Stimulated activated CD8-positive, alpha-beta memory T cell treated with anti-CD3 and anti-CD28 coated beads, Interleukin-2, amount 100 ng/mL, for 48 hours (primary cell): ENCODE measurements at places on chromosomes 6 and 20.

- no peak for DNase-seq
Observed at GRCh38 chr20:54631059-54631458, 155.7 kb downstream of the DOK5 start.

DNA sequence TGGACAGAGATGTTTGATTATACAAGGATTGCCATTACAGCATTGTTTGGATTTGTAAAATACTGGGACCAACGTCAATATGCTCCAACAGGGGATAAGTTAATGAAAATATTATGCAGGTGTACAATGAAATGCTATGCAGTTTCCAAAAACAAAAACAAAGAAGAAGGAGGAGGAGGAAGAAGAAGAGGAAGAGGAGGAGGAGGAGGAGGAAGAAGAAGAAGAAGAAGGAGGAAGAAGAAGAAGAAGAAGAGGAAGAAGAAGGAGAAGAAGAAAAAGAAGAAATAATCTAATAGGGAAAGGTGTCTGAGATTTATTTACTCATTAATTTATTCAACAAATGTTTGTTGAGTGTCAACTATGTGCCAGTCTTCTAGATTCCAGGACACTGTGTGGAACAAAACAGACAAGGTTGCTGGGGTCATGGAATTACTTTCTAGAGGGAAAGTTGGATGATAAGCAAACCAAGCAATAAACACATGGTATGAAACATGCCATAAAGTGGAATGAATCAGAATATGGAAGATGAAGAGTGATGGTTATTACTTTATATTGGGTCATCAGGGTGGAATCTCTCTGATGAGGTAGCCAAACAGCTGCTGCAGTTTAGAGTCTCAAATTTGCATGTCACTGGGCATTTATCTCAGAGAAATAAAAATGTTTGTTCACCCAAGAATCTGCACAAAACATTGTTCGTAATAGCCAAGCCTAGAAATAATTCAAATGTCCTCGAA is 6.3 kb upstream of the TRIM27 start:
- DNase-seq: no peak

- DNase-seq: no peak
Observed at GRCh38 chr6:36848658-36849441, 9.6 kb upstream of the CPNE5 start.

DNA sequence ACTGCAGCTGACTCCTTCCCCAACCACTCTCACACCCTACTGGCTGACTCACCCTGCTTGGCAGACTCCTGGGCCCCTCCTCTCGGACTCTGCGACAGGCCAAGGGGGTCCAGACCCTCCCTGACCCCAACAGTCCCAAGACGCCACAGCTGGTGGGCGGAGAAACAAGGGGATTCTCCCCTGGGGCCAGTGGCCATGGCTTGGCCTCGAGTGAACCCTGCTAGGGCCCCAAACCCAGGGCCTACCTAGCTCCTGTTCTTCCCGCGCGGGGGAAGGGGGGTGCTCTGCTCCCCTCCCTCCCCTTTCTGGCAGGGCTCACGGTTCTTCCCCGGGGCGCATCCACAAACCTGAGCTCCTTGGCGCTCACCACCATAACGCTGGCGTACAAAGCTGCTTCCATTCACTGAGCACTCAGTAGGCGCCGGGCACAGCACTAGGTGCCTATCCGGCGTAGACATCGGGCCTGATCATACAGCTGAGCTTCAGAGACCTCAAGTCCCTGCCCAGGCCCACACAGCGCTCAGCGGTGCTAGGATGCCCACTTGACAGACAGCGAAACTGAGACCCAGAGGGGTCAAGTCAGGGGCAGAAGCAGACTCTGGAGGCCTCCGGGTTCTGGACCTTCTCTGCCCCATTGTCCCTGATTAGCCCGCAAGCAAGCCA is 597 bp downstream of the ADA start:
- no peak for DNase-seq

DNA sequence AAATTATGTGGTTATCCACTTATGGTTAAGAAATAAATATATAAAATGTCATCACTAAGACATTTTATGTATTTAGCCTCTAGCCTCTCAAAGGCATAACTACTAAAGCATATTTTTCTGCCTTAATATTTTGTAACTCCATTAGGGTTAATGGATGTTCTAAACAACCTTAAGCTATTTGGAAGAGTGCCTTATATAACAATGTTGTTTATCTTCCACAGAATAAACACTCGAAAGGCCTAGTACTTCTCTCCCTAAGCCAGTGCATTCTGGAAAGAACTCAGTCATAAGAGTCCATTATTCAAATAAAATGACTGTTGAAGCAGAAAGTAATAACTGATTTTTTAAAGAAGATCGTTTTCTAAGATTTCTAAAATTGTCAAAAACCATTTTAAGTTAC is 15.0 kb upstream of the PRIM2 start:
- DNase-seq: no peak

- DNase-seq: no peak
Observed at GRCh38 chr6:97653517-97653916, 370.5 kb upstream of the MMS22L start.

GRCh38 chr6:143140767-143141166 is 80.1 kb downstream of the AIG1 start:
- DNase-seq: no peak

DNA sequence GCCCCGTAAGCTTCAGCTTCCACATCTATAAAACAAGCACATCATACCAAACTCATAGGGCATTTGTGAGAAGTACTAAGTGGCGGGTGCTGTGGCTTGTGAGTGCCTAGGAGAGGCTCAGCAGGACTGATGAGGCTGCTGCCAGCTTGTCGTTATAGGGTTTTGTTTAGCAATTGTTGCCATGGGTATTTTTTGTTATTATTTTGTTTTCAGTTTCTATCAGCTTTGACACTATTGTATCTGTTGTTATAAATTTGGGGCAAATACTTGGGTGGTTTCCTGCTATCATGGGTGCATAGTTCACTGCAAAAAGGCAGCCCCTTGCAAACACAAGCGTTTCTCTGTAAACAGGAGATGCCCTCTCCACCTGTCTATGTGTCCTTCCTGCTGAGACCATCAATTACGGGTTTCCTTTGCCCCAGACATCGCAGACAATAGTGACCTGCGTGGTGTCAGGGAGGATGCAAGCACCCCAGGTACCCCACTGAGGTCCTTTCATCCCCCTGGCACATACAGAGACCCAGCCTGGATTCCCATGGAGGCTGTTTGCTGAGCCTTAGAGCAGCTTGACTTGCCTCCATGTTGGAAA is 3.1 kb upstream of the CCDC167 start:
- DNase-seq: no peak

- DNase-seq: no peak
Observed at GRCh38 chr6:133504761-133505160, 263.6 kb downstream of the EYA4 start.

DNA sequence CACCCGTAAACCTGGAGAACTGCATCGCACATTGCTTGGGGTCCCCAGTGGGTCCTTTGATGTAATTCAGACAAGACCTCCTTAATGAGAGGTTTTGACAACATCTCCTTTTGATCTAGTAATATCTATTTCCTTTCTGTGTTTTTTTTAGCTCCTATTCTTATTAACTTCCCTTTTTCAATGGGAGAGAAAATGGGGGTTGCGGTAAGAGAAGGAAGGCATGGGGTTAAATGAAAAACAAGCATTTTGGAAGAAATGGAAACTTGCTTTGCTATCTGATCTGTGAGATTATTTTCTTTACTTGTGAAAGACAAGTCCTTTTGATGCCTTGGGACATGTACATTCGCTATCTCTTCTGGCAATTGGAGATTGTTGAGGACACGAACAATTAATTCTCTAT is 418.6 kb upstream of the MAN1A1 start:
- no peak for DNase-seq

DNA sequence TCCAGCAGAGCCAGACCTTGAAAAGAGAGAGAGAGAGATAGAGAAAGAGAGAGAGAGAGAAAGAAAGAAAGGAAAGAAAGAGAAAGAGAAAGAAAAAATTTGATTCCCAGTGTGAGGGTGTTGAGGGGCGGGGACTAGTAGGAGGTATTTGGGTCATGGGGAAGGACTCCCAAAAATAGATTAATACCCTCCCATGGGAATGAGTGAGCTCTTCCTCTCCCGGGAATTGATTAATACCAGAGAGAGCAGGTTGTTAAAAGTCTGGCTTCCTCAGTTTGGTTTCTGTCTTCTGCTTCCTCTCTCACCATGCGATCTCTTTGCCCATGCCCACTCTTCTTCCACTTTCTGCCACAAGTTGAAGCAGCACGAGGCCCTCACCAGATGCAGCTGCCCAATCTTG is 28.8 kb upstream of the CFAP206 start:
- no peak for DNase-seq

DNA sequence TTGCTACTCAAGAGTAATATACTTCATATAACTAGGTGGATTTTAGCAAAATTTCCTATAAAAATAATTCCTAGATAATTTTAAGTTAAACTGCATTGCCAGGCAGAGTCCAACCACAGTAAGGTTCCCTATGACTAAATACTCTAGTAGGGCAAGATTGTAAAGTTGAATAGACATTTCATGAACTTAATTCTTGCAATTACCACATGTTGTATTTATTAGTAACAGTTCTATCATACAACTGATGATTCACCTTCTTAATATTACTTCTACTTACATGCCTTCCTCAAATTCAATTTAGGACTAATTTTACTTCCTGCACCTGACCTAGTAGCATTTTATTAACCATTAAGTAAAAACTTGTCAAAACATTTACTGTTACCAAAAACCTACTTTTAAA is 266.7 kb upstream of the THEMIS start:
- DNase-seq: no peak

DNA sequence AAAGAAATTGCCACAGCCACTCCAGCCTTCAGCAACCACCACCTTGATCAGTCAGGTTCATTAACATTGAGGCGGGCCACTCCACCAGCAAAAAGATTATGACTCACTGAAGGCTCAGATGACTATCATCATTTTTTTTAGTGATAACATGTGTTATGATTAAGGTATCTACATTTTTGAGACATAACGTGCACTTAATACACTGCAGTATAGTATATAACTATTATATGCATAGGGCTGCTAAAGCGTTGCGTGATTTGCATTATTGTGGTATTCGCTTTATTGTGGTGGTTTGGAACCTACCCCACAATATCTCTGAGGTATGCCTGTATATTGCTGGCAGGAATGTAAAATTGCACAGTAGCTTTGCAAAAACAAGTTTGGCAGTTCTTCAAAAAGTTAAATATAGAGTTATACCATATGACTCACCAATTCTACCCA is 6.8 kb upstream of the RIPK1 start:
- DNase-seq: no peak

DNA sequence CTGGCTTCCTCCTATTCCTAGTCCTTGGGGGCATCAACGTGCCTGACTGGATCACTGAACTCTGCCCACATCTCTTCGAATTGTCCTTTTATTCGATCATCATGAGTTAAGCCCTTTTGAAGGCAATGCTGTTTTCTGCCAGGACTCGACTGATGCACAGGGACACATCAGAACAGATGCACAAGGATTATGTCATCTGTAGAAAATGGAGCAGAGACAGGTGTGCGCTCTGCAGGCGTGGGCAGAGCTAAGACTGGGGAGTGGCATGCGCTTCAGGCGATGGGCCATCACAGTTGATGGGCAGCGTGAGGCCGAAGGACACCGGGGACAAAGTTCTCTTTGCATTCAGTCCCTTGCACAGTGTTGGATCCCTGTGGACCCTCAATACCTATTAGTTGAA is 13.1 kb downstream of the GABRR1 start:
- no peak for DNase-seq

DNA sequence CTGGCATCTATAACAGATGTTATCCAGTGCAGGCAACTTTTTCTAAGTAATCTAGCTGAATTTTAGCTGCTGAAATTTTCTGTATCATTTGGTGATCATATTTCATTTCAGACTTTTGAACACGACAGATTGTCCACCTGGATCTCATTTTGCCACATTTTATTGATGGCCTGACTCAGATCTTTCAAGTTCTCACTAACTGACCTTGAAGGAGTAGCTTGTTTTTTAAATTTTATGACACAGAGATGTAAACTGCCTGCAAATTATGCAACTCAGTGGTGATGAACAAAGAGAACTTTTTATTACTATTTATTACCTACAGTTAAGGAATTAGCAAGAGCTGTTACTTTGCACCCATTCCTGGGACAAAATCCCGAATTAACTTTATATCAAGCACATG is 366.4 kb downstream of the PAX1 start:
- DNase-seq: no peak

GRCh38 chr6:144477856-144478255 is 192.7 kb downstream of the UTRN start:
- no peak for DNase-seq

DNA sequence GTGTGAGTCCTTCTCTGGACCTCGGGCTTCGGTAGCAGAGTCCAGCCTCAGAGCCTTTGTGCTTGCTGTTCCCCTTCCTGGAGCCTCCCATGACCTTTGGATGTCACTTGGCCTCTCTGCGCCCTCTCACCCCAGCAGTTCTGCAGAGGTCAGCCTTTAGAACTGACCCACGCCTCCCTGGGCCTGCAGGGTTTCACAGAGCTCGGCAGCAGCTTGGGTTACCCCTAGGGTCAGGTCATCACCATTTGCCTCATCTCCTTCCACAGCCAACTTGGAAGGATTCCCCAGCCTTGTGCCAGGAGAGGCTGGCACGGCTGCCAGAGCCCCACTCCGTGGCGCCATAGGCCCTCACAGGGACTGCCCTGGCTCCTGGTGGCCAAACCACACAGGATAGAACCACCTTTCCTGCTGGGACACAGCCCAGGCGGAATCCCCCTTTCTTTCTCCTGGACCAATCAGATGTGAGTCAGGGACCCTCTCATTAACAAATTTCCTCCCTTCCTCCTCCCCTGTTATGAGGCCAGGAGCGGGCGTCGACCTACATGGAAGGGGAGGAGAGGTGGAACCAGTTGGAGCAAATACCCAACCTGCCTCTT is 13.9 kb upstream of the SIRPA start:
- DNase-seq: no peak

GRCh38 chr6:168123165-168123911 is 44.3 kb upstream of the FRMD1 start:
- no peak for DNase-seq

DNA sequence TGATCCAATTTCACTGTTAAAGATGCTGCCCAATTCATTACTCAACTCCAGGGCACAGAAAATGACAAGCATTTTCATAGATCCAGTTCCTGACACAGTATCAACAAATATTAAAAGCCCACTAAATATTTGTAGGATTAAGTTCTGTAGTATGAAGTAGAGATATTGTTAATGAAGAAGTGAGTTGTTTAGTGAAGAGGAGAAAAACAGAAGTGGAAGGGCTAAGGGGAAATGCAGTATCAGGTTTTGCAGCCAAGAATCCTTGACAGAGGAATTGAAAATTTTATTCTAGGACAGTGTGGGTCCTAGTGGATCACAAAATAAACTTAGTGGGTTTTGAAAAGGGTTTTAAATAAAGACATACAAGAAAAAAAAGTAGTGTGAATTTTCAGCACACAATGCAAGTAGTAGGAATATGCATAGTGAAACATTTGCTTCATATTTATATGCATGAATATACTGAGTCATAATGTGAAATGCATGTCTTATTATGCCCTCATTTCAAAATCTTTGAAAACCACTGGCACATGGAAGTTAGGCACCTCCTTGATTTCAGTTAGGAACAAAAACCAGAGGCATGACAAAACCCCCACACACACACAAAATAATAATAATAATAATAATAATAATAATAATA is 338.6 kb downstream of the KHDRBS2 start:
- DNase-seq: no peak

GRCh38 chr20:16752901-16753300 is 4.7 kb downstream of the OTOR start:
- no peak for DNase-seq

- DNase-seq: no peak
Observed at GRCh38 chr6:8652710-8653109, 217.4 kb upstream of the SLC35B3 start.

GRCh38 chr6:31525932-31526591 is 2.7 kb upstream of the MCCD1 start:
- no peak for DNase-seq
